Right hindlimb (tissue), 1 donor: ENCODE measurements at places on chromosomes 6 and 20.

DNA sequence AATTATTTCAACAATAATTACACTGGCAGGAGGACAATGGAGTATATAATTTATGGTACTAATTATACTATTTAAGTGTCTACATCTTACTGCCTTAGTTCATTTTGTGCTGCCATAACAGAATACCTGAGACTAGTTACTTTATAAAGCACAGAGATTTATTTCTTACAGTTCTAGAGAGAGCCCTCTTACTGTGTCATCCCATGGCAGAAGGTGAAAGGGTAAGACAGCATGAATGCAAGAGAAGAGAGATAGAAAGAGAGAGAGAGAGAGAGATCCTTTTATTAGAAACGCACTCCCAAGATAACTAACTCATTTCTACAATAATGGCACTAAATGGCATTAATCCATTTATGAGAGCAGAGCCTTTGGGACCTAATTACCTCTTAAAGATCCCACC is 314.7 kb downstream of the EPM2A start:
- no peak for DNase-seq

- no peak for DNase-seq
These were observed 85.8 kb downstream of the SLC35F1 start for GRCh38 chr6:117992856-117993255.

GRCh38 chr20:7912551-7912950 is 27.7 kb downstream of the HAO1 start:
- no peak for DNase-seq

DNA sequence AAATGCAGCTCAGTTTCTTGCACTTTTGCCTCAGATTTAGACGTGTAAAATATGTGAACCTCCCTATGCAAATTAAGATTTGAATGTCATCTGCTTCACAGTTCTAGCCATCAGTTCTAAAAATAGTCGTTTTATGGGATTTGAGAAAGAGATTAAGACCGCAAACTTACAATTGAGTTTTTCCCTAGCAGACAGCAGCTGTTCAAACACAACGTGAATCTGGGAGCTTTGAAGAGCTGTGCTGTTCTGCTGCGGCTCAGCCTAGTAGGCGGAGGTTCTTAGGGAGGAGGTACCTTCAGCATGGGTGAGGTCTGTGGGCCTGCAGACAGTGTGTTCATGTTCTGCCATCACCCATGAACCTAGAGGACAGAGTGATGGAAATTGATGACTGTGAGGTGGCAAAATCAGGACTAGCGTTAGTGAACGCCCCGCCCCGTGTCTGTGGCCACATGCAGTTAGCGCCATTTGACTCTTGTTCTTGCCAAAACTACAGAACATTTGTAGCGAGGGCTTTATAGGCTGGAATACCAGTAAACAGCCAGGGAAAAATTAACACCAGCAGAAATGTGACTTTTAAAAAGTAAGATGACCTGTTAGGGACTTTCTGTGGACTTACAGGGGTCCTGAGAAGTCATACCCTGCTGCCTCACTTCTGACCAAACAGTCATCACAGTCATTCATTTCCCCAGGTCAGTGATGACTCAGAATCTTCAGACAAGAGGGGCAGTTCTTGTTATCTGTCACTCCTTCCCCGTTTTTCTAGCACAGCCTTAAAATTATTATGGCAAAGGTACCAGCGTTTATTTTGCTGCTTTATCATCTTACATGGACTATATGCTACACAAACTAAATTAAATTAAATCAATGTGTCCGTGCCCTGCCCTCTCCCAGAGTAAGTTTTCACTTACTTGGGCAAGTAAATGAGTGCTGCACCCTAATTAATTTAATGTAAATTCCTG is 84.3 kb upstream of the TMEM181 start:
- DNase-seq: peak; percentile 33

GRCh38 chr20:62728028-62728780 is 19.6 kb downstream of the NTSR1 start:
- DNase-seq: no peak

GRCh38 chr6:74581681-74582080 is 624.2 kb downstream of the COL12A1 start:
- DNase-seq: no peak

- DNase-seq: no peak
These were observed 158.7 kb upstream of the SLC22A16 start for GRCh38 chr6:110635096-110635495.

GRCh38 chr6:36547646-36548400 is 544 bp upstream of the STK38 start:
- DNase-seq: no peak

DNA sequence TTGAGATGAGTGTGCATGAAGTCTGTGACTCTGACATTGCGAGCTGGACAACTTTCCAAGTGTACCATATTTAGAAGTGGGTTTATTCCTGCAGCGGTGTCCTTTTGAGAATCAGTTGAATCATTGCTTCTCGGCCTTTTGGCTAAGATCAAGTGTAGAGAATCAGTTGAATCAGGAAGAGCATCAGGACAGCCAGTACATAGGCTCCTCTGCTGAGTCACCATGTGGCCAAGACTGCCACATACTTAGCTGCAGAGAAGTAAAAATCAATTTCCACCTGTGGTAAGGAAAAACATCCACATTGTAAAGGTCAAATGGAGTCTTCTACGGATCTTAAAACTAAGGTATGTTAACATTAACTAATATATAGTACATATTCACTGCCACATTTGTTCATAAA is 428.4 kb upstream of the MARCKS start:
- no peak for DNase-seq

DNA sequence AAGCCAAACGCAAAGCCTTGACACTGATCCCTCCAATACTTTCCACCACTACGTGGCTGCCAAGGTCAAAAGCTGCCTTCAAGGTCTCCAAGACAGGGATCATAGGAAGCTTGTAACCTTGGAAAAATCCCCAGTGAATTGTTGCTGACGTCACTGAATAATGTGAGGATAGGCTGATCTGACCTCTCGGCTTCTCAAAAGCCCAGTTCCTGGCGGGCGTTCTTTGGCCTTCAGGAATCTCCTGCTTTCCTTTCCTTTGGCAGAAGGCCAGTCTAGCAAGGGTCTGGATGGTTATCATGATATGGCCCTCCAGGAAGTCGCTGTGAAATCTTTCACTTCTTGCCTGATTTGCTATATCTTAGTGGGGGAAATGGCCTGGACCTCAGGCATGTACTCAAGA is 61.4 kb upstream of the TNFAIP3 start:
- DNase-seq: no peak
